ENCODE measurements at places on chromosomes 5 and 9.

GRCh38 chr5:179217956-179218942, 127.0 kb downstream of the ADAMTS2 start:
- no peak for DNase-seq

DNA sequence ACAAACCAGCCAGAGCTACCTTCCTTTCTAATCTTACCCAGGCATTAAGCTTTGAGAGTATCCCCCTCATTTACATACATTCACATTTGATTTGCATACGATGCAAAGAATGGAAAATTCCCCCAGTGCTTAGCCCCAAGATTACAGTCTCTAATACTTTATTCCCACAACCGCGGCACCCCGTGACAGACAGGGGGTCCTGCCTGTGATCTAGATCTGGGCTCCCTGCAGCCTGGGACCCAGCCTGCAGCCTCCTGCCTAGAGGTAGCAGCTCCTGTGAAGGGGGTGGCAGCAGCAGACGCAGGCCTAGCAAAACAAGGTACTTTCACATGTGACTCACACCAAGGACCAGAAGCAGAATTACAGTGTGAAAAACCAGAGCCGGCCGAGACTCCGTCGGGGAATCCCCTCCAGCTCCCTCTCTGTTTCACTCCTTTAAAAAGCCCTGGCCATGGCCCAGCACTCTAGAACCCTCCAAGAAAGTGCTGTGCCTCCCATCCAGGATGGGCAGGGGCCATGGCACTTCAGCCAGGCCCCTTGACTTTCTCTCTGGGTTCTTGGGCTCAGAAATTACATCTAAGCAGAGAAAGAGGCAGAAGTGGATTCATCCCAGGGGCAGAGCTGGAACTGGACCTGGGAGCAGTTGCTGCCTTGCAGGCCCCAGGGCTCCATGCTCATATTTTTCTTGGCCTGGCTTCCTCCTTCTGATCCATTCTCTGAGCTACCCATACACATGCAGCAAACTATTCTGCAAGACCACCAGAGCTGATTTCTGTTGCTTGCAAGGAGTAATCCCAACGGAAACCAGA, 14.0 kb upstream of the TCF7 start:
- no peak for DNase-seq

- DNase-seq, result no peak
Measured at GRCh38 chr5:76683816-76684731, 31.9 kb upstream of the F2R start.

GRCh38 chr9:15509931-15510788, 610 bp downstream of the PSIP1 start:
- peak; percentile 67 for DNase-seq

- no peak for DNase-seq
Measured at GRCh38 chr9:111928359-111928720, 31.7 kb downstream of the UGCG start.

GRCh38 chr5:181164076-181164952, 16.9 kb downstream of the OR2V2 start:
- no peak for DNase-seq

GRCh38 chr9:97990259-97990658, 7.1 kb downstream of the ANP32B start:
- DNase-seq, result no peak

- no peak for DNase-seq
Measured at GRCh38 chr9:110918316-110919049, 119.8 kb downstream of the LPAR1 start.

DNA sequence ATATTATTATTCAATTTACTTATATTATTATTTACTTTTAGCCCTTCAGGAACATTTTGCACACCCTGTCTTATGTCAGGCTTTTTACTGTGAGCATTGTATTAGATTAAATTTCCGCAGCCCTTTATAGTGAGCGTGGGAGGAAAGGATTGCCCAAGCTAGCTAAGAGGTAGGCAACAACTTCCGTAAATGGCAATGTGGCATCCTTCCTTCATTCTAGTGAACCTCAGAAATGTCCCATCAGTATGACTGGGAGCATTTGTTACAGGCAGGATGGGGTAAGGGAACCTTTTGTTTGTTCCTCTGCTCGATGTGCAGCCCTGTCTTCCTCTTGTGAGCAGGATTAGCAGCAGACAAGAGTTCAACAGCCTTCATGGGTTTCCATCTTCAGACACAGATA, 6.2 kb upstream of the CD180 start:
- no peak for DNase-seq

DNA sequence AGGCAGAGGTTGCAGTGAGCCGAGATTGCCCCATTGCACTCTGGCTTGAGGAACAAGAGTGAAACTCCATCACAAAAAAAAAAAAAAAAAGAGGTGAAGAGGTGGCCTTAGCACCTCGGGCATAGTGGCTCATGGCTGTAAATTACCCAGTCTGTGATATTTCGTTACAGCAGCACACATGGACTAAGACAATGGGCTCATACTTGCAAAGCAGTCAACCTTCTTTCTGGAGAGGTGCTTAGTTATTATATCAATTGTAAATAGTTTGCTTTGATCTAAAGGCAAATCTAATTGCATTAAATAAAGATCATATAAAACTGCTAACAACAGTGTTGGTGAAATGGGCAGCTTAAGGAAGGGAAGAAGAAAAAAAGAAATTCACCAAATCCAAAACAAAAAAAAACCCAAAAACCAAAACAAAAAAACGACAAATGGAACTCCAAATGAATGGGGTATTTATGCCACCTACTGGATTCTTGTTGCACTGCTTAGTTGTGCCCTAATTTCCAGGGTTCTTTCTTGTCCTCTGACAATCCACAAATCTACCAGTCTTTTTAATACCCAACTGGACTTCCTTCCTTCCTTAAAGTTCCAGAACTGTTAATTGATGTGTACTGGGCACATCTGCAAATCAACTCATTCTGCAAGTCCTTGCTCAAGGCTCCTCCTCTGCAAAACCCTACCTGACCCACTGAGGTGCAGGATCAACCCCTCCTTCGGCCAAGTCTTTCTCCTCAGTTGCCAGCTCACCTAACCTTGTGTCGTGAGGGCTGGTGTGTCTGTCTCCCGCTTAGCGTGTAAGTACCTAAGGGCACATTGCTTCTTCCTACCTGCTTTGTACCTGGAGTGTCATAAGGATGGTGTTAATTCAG, 35.0 kb upstream of the DMRT1 start:
- no peak for DNase-seq

DNA sequence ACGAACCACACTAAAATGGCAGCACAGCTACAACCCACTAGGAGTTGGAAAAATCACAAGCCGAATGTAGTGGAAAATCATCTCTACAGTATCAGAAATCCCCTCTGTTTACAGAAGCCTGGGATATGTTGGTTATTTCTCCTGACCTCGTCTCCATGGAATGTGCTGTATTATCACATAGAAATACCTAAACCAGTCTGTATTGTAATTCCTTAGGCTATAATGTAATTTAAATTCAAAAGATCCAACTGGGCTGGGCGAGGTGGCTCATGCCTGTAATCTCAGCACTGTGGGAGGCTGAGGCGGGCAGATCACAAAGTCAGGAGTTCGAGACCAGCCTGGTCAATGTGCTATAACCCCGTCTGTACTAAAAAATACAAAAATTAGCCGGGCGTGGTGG, 244.8 kb upstream of the MPDZ start:
- no peak for DNase-seq

- DNase-seq, result no peak
Measured at GRCh38 chr5:56006094-56006493, 11.3 kb upstream of the IL6ST start.

DNA sequence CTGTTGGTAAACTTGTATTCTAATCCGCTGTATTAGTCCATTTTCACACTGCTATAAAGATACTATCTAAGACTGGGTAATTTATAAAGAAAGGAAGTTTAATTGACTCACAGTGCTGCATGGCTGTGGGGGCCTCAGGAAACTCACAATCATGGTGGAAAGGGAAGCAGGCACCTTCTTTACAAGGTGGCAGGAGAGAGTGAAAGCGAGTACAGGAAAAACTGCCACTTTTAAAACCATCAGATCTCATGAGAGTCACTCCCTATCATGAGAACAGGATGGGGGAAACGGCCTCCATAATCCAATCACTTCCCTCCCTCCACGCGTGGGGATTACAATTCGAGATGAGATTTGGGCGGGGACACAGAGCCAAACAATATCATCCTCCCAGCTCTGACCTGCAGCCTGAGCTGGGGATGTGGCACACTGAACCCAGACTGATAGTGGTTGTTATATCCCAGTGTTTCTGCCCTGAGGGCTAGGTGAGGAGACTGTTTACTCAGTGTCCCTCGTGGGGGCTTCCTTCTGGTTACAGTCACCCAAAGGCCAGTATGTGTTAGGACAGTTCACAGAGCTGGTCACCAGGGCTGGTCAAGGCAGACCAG, 488.3 kb downstream of the KDM4C start:
- DNase-seq, result no peak

- no peak for DNase-seq
Measured at GRCh38 chr9:3912817-3913216, 387.0 kb upstream of the RFX3 start.

- DNase-seq, result no peak
Measured at GRCh38 chr5:142783601-142784341, 13.6 kb downstream of the ARHGAP26 start.

GRCh38 chr9:114583371-114584155, 4.0 kb upstream of the ATP6V1G1 start:
- no peak for DNase-seq

- no peak for DNase-seq
Measured at GRCh38 chr9:93114169-93114983, 18.4 kb downstream of the CARD19 start.

- no peak for DNase-seq
Measured at GRCh38 chr9:74001382-74001781, 495.8 kb upstream of the RORB start.

GRCh38 chr9:124844291-124844690, 9.0 kb upstream of the WDR38 start:
- DNase-seq, result no peak

DNA sequence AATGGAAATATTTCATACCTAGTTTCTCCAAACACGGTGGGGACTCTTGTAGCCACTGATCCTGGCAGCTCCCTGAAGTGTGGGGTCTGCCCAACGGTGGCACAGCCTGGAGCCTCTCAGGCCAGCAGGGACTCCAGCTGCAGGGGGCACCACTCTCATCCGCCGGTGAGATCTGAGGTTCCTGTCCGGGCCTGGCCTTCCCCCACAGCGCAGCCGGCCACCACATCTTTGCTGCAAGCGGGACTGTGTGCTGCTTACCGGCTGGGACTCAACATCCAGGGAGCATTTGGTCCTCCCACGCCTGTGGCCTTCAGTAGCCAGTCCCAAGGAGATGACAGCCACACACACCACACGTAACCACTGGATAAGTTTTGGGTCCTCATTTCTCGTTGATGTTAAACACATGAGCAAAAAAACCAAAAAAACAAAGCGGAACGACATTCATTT, 7.7 kb upstream of the NKX2-5 start:
- no peak for DNase-seq

GRCh38 chr5:116046823-116047222, 14.6 kb downstream of the ARL14EPL start:
- DNase-seq, result no peak

DNA sequence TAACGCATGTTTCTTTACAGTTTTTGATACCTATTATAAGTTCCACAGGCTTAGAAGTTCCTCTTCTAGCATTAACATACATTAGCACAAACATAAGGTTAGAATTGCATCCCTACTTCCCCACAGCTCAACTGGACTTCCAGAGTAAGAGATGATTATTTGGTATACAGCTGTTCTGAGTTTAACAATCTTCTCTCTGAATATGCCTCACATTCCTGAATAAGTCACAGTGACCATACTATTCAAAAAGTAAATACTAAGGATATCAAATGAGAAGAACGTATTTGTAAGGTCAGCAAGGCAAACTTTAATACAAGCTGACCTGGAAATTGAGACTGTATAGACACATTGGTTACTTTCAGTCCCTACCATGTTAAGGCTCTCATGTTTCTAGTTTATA, 21.3 kb downstream of the NR6A1 start:
- no peak for DNase-seq

DNA sequence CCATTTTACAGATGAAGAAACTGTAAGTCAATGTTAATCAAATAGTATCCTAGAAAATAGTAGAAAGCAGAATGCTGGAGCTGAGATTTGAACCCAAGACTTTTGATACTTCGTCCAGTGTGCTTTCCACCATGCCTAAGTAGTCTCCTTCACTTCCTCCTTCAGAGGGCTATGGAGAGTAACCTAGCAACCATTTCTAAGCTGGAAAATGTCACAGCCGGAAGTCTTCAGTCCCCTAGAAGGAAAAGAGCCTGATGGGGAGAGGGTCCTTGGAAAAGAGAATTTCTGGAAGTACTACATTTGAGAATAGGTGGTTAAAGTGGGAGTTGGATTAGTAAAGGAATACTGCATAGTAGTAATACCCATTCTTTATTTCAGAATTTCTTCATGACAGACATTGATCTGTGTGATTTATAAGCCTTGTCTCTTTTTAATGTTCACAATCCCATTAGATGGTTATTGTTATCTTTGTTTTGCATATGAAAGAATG, 32.7 kb downstream of the PCDHAC2 start:
- DNase-seq, result no peak

DNA sequence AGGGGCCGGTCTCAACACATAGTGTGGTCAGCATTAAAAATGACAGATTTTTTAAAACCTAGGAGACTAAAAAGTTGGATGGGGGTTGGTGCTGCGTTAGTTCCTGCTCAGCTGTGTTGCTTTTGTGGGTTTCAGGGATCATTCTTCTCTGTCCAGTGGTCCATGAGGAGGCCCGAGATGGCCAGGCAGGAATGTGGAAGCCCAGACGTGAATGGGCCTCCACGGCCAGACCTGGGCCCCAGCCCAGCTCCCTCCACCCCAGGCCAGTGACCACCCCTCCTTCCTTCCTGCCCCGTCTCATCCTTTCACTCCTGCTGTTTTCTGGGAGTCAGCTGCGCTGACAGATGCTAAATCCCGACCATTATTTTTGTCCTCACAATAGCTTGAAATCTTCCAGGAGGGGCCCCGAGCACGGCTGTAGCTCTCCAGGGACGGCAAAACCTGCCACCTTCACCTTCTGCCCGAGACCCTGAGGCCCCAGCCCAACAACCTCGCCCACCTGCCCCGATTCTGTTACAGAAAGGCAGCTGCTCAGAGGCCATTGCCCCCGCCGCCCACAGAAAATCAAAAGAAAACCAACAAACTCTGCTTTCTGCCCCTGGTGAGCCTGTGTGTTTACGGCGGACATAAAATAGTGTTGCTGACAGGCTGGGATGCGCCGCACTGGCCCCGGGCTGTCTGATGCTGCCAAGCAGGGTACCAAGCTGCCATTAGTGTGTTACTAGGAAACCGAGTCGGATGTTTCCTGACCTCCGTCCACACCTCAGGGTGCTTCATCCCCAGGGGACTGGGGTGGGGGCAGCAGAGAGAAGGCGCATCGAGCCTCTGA, 83.7 kb upstream of the SARDH start:
- DNase-seq, result no peak
